CD4-positive, alpha-beta T cell treated with Interleukin-4 for 4 hours (primary cell): ENCODE measurements at places on chromosomes 6 and 20.

- no peak for DNase-seq
These were observed 181.1 kb downstream of the RPS12 start for GRCh38 chr6:132995432-132995831.

DNA sequence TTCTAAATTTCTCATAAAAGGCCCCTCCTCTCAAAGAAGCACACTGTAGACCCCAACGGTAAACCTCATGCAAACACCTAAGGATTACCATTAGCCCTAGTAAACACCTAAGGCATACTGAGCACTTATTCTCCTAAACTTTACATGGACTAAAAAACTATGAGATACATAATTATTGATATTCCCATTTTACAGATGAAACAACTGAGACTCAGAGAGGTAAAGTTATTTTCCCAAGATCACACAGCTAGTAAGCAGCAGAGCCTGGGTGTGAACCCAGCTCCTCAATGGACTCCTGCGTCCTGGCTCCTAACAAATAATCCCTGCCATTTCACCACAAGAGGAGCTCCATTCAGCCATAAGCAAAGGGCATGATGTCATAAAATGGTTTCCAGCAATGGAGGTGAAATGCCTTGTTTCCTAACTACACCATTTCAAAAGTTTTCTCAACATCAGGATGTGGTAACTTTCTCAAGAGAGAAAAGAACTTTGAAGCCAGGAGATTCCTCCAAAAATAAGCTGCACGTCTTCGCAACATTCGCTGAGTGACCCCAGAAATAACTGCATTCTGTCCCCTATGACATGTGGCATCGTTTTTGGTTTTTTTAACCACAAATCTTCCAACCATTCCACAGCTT lies 4.1 kb downstream of the ATP9A start:
- no peak for DNase-seq

DNA sequence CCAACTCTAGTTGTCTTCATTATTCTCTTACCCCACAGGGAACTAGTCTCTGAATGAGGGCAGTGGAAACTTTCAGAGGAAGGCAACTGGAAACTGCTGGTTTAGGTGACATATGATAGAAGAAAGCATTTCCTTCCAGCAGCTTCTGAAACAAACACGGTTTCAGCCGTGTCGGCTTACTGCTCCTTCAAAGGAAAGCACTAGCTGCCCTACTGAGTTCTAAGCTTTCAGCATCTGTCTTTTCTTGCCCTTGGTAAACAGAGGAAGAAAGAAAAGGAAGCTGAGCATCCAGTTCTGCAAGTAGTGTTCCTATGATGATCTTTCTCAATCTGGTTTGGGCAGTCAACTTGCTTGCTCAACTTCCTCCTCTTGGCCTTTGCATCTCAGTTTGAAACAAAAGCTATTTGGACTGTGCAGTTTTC lies 117.5 kb upstream of the CEP85L start:
- peak; percentile 15 for DNase-seq

- no peak for DNase-seq
These were observed 4.3 kb downstream of the SMIM26 start for GRCh38 chr20:18571578-18571977.

DNA sequence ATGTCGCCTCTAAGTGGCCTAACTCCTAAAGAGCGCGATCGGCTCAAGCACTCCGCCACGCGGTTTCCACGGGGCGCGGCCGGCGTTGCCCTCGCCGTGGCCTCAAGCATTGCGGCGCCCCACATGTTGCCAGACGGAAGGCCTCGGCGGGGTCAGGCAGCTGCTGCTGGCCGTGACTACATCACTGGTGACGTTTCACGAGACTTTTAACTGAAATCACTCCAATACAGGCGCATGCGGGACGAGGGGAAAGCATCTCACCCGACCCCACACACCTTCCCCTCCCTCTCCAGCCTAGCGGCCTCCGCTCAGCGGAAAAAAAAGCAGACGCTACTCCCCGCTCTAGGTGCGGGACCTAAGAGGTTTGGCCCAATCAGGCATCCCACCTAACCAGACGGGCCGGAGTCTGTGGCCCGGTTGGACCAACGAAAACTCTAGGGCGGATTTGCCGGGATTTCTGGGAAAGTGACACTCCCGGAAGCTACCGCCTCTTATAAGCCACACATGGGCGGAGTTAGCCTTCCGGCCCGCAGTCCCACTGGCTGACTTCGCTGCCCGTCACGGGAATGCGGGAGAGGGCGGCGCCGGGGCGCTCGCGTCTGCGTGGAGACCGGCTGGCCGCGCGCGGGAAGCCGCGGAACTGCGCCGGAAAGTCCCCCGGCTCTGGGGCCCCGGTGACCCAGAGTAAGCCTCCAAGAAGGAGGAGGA lies at the start of gene NXT1:
Gene NXT1, plus strand, starts transcription at position 596 of the 708 bp plus-strand sequence. CDS start 3,251 bp downstream, outside the sequence.
- peak; percentile 97 for DNase-seq

GRCh38 chr20:24064092-24064491 lies 75.5 kb upstream of the GGTLC1 start:
- DNase-seq: no peak

GRCh38 chr6:128963561-128963960 lies 80.6 kb downstream of the LAMA2 start:
- DNase-seq: no peak

DNA sequence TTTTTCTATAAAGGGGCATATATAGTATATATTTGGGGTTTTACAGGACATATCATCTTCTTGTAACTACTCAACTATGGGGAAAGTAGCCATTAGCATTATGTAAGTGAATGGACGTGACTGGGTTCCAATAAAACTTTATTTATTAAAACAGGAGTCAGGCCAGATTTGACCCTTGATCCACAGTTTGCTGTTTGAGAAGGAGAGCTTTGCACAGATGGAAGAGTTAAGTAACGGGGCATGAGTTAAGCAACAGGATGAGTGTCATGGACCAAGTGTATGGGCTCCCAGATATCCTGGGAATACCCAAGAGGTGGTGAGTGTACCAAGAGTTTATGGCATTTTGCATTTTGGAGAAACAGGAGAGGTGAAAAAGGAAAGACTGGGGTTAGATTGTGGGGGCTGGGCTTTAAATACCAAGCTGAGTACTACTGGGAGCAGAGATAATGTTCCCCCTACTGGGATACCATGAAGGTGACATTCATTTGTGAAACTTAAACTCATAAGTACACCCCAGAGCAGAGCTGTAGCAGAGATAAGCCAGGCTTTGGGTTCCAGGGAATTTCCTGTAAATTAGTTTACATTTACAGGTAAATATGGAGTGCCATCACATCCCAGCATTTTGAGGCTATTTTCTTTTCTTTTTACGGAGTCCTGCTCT lies 18.5 kb upstream of the SCUBE3 start:
- no peak for DNase-seq

DNA sequence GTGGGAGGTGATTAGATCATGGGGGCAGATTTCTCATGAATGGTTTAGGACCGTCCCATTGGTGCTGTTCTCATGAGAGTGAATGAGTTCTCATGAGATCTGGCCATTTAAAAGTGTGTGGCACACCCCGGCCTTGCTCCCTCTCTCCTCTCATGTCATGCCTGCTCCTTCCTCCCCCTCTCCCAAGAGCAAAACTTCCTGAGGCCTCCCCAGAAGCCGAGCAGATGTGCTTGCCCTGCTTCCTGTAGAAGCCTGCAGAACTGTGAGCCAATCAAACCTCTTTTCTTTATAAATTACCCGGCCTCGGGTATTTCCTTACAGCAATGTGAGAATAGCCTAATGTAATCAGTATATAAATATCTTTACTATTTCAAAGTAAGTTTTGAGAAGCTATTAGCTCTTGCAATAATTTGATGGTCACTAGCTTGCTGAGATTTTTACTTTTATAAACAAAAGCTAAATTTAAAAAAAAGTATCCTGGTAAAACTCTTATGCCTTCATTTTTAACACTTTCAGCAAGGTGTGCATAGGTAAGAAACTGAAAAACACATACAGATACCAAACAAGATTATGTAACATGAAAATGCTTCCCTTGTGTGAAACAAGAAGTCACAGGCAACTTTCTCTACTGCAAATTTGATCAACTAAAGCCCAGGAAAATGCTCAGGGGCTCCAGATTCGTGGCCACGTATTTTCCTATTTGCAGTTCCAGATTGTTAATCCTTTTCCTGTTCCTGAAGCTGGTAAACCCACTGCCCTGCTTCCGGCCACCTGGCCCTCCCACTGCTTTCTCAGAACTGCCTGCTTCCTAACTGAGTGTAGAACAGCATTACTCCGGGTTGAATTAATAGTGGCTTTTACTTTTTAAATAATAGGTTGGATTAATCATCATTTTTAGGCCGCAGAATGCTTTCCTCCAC lies 395.1 kb upstream of the CNR1 start:
- DNase-seq: no peak
